Endothelial cell of coronary artery (primary cell): ENCODE measurements at places on chromosomes 12 and 14. TPM values are rescaled to one million over a fixed set of nuclear protein-coding genes. Genes with fewer than 3 reads are reported as not detected.

GPRC5D gene
- total RNA-seq = not detected in 2 replicates

IFI27 gene
- total RNA-seq = 168 and 327 TPM in 2 replicates

TAS2R8 gene
- total RNA-seq = 0.09 TPM in 1 of 2 replicates, not detected in the other

MFAP5 gene
- total RNA-seq = under 0.01 and 1.0 TPM in 2 replicates

GYS2 gene
- total RNA-seq = not detected in 2 replicates

KRT73 gene
- total RNA-seq = not detected in 2 replicates

BDKRB2 gene
- total RNA-seq = under 0.01 TPM in 2 replicates

PPM1H gene
- 3.0 and 3.8 TPM in 2 replicates for total RNA-seq

INHBE gene
- total RNA-seq = not detected in 2 replicates

GTF2H3 gene
- total RNA-seq = 19.9 and 23.4 TPM in 2 replicates

CAPZA3 gene
- total RNA-seq = not detected in 2 replicates

ADCK1 gene
- total RNA-seq = 2.2 and 2.9 TPM in 2 replicates

TMEM19 gene
- total RNA-seq = 31.9 and 34.2 TPM in 2 replicates

RFX4 gene
- total RNA-seq = not detected in 2 replicates

GNB3 gene
- 1.3 and 1.5 TPM in 2 replicates for total RNA-seq

TAS2R9 gene
- 0.09 TPM in 1 of 2 replicates, not detected in the other for total RNA-seq

TRIM9 gene
- under 0.01 TPM in 1 of 2 replicates, not detected in the other for total RNA-seq

GPX2 gene
- total RNA-seq = 0.09 TPM in 1 of 2 replicates, not detected in the other

SERPINA1 gene
- not detected in 2 replicates for total RNA-seq

DCP1B gene
- 4.9 and 5.2 TPM in 2 replicates for total RNA-seq

FOXN4 gene
- not detected in 2 replicates for total RNA-seq

PIWIL1 gene
- total RNA-seq = not detected in 2 replicates

CLEC1B gene
- total RNA-seq = not detected in 2 replicates

PROX2 gene
- total RNA-seq = not detected in 2 replicates

CHPT1 gene
- 22.0 and 26.8 TPM in 2 replicates for total RNA-seq

EGLN3 gene
- total RNA-seq = 1.5 and 13.1 TPM in 2 replicates

PRICKLE1 gene
- total RNA-seq = 21.4 and 22.1 TPM in 2 replicates

KRT82 gene
- not detected in 2 replicates for total RNA-seq

EML1 gene
- 32.1 and 43.7 TPM in 2 replicates for total RNA-seq

ERG28 gene
- 3.0 and 4.1 TPM in 2 replicates for total RNA-seq

KRT80 gene
- total RNA-seq = 5.5 and 6.7 TPM in 2 replicates

PRKD1 gene
- 5.4 and 10.4 TPM in 2 replicates for total RNA-seq

GAS2L3 gene
- 13.6 and 28.0 TPM in 2 replicates for total RNA-seq

OTOGL gene
- 1.4 and 1.9 TPM in 2 replicates for total RNA-seq

SIX1 gene
- total RNA-seq = 0.27 and 0.28 TPM in 2 replicates

OTUB2 gene
- 0.81 and 1.0 TPM in 2 replicates for total RNA-seq

BLTP3B gene
- 13.4 and 14.0 TPM in 2 replicates for total RNA-seq

MYF6 gene
- total RNA-seq = not detected in 2 replicates

CLEC4D gene
- not detected in 2 replicates for total RNA-seq

TPPP2 gene
- not detected in 2 replicates for total RNA-seq

SIX4 gene
- 2.2 and 2.4 TPM in 2 replicates for total RNA-seq

CSRP2 gene
- total RNA-seq = 3.9 and 4.8 TPM in 2 replicates

PARP11 gene
- 2.2 and 2.5 TPM in 2 replicates for total RNA-seq

IL26 gene
- total RNA-seq = not detected in 2 replicates

FGF6 gene
- not detected in 2 replicates for total RNA-seq

PLA2G1B gene
- total RNA-seq = not detected in 2 replicates

SRRM4 gene
- not detected in 2 replicates for total RNA-seq

RPS6KA5 gene
- 2.1 and 3.1 TPM in 2 replicates for total RNA-seq

SCNN1A gene
- total RNA-seq = 0.09 TPM in 1 of 2 replicates, not detected in the other

PSMC1 gene
- total RNA-seq = 175 and 224 TPM in 2 replicates
